ENCODE measurements at places on chromosomes 5 and 9. TPM values are rescaled to one million over a fixed set of nuclear protein-coding genes. Genes with fewer than 3 reads are reported as not detected.

Gene CCNO
- not detected for total RNA-seq

Gene DMGDH
- 0.30 TPM for total RNA-seq

Gene C9orf153
- total RNA-seq = 1.1 TPM

Gene TCF7
- total RNA-seq = 0.09 TPM

Gene CARD19
- total RNA-seq = 67.8 TPM

Gene SPINK13
- not detected for total RNA-seq

Gene NDUFAF2
- 17.3 TPM for total RNA-seq

Gene ADAMTSL1
- total RNA-seq = 531 TPM

Gene ADAMTS2
- 113 TPM for total RNA-seq

Data from smooth muscle cell of the umbilical artery (primary cell).